NCI-H1417 treated with DMSO at 0.1 percent for 48 hours (cell line): ENCODE measurements at places on chromosomes 5 and 9.

- no peak for DNase-seq
Observed at GRCh38 chr5:122311961-122312590, at the start of gene SNCAIP. Gene SNCAIP (plus strand): TSS chr5:122312237. CDS start chr5:122391135, 78,898 bp downstream.

- no peak for DNase-seq
Observed at GRCh38 chr5:125298746-125299379, 552.4 kb upstream of the ZNF608 start.

- DNase-seq: no peak
Observed at GRCh38 chr9:72312386-72312987, 52.5 kb downstream of the ZFAND5 start.

DNA sequence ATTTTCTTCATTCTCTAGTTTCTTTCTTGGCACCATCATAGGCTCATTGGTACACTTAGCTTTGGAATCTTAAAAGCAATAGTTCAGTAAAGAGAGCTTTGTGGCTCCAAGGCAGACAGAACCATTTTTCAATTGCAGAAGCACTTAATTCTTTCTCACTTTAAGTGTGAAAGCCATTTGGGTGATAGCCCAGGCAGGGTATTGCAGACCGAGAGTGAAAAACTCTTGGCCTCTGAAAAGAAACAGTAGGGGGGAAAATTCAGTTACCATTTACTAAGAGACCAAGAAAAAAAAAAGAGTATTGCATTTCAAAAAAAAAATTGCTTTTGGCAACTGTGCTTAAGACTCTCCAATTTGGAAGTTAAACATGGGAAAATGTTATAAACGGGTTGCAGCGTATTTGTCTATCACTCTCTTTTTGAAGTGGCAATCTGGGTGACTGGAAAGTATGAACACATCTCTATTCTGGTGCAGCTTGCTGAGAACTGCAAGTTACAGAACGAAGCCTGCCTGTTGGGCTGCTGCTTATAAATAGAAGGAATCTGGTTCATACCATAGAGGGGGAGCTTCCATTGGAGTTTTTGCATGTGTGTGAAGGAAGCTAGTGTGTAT is 170.5 kb downstream of the TLE4 start:
- no peak for DNase-seq

DNA sequence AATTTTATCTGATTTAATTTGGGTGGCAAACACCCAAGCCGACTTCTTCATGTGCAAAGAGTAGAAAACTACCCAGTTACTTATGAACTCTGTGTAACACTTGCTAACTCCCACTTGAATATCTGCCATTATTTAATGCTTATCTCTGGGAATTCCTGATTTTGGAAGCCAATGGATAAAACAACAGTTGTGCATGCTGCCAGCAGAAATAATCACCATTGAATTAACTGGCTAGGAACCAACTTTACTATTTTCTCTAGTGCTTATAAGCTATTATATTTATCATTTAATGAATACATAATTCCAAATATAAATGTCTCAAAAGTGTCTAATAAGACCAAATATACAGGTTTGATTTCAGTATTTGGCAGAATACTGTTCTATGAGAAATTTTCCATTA is 85.7 kb downstream of the IZUMO3 start:
- DNase-seq: no peak

DNA sequence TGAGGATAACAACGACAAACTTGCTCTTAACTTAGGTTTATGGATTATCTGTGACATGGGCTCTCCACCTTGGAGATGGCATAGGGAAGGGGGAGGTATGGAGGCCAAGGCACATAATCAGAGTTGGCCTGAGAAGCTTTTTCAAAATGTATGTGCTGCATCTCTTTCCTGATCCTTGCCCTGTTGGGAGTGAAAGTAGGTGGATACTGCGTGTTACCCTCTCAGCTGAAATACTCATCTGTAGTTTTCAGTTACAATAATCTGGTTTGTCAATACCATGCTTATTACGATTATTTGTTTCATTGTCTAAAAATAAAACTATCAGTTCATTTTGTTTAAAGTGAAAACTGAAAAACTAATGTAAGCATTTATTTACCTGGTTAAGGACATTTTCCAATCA is 86.7 kb downstream of the SLC44A1 start:
- no peak for DNase-seq

DNA sequence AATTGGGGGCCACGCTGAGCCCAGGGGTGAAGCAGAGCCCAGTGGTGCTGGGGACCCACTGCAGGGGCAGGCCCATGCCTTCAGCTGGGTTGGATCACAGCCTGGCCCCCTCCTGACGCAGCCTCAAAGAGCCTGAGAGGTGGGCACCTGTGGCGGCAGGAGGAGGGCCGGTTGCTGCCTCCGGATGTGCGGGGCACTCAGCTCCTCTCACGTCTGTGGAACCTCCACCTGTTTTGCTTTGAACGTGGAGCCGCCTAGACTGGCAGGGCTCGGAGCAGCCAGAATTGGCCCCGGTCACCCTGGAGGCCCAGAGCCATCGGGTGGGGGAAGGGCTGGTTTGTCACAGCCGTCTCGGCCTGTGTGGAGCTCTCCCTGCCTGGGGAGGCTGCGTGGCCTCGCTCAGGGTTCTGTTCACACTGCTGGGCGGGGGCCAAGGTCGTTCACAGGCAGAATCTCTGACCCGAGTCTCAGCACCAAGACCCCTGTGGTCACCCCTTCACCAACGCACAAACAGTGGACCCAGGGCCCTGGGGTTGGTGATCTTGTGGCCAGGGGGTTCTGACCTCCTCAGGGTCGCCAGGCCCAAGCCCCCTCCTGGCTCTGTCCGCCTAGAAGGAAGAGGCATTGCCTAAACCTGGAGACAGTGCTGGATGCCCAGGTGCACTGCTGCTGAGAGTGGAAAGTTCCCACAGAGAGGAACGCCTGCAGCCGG is 9.2 kb upstream of the SLC9A3 start:
- DNase-seq: no peak

- no peak for DNase-seq
Observed at GRCh38 chr5:160310552-160311295, 1.6 kb downstream of the CCNJL start.

DNA sequence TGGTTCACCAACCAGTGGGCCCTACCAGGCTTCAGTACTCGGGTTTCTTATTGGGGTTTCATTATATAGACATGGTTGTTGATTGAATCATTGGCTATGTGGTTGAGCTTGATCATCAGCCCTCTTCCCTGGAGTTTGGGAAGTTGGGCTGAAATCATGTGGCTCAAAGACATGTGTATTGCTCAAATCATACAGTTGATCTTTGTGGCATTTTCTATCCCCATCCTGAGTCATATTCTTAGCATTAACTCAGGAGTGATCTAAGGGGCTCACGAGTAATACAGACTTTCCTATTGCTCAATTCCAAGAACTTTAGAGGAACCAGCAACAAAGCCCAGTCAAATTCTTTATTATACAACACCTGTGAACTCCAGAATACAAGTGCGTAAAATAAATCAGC is 66.2 kb downstream of the SMC5 start:
- no peak for DNase-seq

- no peak for DNase-seq
Observed at GRCh38 chr9:114538241-114538640, 33.0 kb upstream of the WHRN start.

DNA sequence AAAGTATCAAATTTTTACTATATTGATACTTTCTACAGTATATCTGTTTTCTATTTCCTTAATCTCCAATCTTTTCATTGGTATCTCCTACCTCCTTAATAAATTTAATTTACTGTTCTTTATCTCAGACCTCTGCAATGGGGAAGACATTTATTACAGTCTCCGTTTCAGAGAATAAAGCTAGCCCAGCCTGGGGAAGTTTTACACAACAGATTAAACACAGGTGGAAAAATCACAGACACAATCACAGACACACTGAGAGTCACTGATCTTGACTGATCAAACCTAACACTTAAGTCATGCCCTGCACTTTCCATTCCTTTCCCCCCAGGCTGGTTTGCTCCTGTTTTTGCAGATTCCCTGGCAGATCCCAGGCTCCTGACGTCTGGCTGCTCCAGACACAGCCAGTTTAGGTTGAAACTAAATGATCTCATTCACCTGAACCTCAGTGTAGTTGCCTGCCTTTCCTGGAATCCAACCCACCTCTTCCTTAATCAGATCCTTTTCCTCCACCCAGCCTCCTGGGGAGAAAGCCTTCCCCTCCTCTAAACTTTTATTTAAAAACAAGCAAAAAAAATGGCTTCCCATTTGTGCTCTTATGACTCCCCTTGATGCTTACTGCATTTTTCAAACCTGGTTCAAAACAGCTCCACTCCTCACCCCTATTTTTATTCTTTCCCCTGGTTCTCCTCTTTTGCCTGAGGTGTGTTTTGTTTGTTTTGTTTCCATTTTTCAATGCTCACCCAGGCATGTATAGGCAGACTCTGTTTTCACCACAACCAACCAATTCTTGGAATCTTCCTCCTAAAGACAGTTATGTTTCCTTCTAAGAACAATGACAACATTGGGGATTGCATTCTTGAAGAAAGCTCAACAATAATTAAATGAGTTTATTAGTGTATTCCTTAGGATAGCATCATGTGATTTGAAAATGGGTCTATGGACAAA is 29.5 kb upstream of the OSMR start:
- DNase-seq: no peak

GRCh38 chr5:149838881-149839739 is 105.5 kb downstream of the PDE6A start:
- no peak for DNase-seq

DNA sequence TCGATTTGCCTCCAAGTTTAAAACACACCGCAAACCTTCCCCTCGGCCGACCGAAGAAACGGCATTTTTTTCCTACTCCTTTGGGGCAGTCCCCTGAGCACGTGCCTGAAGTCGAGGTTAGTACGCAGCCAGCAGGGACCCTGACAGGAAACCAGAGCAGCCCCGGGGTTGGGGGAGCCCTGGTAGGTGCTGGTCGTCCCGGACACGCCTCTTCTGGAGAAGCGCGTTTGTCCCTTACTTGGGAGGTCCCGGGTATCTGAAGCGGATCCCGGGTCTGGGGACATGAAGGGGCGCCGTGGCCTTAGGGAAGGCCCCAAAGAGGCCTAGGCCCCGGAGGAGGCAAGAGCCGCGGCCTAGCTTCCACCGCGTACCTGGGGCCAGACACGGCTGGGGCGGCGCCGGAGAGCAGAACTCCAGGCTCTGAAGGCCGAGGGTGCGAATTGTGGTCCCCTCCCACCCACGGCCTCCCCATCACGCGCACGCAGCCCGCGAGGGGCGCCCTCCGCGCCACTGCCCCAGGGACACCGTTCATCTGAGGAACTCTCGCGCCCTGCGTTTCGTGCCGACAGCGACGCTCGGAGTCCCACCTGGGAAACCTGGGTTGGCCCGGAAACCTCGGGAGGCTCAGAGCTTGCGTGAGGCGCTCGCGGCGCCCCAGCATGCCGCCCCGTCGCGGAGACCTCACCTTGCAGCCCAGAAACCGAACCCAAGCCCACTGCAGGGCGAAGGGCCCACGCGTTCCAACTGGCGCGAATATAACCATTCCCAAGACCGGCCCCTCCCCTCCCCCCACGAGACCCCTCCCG is 10.4 kb downstream of the OTP start:
- no peak for DNase-seq

GRCh38 chr9:34369636-34370035 is 7.1 kb downstream of the MYORG start:
- no peak for DNase-seq

- no peak for DNase-seq
Observed at GRCh38 chr5:157528036-157528632, 47.4 kb downstream of the ADAM19 start.

GRCh38 chr9:127809540-127810377 is 7.1 kb downstream of the FPGS start:
- no peak for DNase-seq

DNA sequence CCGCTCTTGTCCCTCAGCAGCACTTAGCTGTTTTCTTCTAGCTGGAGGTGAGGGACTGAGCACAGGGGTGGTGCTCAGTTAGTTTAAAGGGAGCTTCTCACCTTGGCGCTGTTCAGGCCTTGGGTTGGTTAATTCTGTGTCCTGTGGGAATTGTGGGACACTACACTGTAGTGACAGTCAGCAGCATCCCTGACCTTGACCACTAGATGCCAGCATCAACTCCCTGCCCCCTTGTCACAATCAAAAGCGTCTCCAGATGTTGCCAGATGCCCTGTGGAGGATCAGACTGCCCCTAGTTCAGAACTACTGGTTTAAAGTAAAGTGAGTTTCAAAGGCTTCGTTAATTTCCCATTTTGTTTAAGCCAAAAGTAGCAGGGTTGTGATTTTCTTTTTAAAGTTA is 65.5 kb upstream of the DMRT3 start:
- DNase-seq: no peak

- DNase-seq: no peak
Observed at GRCh38 chr5:71880536-71880935, 161.5 kb downstream of the CARTPT start.

DNA sequence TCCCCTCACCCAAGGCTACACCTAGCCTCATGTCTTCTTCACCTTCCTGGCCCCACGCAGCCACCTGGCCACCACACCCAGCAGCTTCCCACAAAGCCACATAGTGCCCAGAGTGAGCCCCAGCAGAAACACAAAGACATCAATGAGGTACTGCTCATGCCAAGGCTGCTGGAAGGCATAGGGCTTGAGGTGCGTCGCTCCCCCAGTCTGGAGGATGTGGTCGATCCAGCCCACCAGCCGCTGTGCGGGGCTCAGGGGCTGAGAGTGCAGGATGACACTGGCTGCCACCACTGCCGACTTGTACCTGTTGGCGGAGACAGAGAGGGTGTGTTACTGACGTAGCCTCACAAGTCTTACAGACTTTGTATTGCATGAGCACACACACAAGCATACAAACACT is 15.8 kb upstream of the CAPSL start:
- DNase-seq: no peak

DNA sequence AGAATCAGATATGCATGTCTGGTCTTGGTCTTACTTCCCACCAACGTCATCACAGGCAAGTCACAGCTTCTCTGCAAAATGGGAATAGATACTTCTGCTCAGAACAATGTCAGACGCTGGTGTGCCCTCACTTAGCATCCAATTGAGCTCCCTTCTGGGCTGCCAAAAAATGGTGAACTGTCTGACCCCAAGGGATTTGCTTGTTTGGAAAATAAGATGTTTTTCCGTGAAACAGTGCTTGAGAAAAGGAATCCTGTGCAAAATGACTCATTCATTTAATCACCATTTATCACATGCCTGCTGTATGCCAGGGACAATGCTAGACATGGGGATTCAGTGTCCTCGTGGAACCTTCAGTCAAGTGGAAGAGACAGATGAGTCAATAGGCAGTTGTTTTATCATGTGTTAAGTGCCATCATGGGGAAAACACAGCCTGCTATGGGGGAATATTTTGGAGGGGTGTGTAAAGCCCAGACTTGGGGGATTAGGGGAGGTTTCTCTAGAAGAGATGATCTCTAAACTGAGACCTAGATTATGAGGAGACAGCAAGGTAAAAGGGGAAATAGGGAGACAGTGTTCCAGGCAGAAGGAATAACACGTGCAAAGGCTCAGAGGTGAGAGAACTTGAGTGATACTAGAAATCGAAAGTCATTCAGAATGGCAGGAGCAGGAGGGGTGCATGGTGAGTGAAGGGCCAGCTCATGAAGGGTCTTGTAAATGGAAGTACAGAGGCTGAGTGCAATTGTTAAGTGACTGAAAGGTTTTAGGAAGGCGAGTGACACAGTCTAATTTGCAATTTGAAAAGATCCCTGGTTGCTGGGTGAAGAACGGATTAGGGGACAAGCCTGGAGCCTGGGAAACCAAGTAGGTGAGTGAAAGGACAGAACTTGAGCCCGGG is 3.9 kb downstream of the NIPAL4 start:
- no peak for DNase-seq

GRCh38 chr5:43288269-43288831 is 24.9 kb downstream of the HMGCS1 start:
- DNase-seq: no peak
